ENCODE measurements at places on chromosomes 4 and X.

GRCh38 chrX:131330735-131331134, 41.6 kb upstream of the IGSF1 start:
- no peak for DNase-seq

DNA sequence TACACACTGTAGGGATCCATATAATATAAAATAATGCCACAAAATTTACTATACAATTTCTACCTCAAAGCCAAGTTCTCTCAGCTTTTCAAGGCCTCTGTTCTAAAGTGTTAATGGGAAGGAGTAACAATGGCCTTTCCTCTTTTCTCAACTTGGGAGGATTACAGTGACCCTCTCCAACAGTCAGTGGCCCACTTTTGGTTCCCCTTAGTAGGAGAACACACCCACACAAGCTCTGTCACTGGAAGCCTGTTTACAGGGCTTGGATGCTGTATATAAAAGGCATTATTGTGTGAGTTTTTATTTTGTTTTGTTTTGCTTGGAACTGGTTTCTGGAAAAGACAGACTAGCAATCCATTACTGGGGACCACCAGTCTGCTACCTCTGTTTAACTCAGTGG, 1.8 kb downstream of the ARHGEF6 start:
- no peak for DNase-seq

DNA sequence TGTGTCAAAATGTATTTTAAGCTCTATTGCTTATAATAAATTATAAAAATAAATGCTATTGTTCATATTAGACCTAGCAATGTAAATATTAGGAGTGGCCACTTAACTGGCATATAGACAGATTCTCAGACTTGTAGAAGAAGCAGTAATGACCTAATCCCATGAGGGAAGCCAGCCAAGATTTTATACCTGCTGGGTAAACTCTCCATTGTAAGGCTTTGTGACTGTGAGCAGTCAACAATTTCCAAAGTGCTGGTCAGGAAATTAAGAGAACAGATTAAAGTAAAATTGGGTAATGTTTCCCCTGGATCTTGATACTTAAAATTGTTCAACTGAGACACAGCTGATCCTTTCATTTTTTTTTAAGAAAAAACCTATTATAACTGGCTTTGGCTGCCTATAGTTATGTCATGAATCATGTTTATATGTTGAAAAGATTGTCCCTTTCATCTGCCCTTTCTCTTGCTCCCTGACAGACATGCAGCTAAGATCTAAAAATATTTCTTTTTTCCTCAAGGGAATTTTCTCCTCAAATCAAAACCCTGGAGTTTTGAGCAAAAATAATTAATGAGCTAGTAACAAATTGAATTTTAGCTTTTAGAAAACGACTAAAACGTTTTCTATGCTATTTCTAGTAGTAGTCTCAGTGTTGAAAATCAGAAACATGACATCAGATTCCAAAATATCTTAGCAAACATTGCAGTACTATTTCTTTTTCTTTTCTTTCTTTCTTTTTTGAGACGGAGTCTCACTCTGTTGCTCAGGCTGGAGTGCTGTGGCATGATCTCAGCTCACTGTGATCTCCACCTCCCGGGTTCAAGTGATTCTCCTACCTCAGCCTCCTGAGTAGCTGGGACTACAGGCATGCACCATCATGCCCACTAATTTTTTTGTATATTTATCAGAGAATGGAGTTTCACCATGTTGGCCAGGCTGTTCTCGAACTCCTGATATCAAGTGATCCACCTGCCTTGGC, 77.9 kb downstream of the ADGRL3 start:
- DNase-seq: no peak

DNA sequence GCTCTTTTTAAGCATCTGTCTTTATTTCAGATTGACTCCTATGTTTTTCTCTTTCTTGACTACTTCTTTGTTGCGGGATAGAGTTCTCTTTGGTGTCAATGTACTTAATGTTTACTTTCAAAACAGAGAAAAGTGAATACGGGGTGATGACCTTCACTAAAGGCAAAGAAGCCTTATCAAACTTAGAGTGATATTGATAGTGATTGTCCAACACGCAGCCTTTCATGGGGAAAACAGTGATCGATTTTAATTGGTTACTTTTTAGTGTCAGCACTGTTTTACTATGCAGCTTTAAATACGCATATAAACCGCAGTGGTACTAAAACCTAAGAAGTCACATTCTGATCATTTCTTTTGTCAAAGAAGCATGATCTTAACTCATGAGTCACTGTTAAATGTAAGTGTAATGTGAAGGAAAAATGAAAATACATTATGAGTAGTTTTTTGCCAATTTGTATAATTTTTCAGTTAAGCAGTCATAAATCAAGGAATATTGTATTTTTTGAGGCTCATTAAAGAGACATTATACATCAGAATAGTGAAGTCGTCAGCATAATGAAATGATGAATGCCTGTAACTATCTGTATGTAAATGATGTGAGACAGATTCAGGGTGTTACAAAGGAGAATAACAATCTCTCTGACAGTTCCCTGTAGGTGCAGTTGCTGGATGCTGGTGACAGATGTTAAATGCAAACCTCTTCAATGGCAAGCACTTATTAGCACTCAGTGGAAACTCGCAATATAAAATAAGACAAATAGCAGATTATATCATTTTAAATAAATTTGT, 2082.8 kb upstream of the TENM3 start:
- no peak for DNase-seq

- no peak for DNase-seq
These were observed 185.1 kb downstream of the ARHGAP6 start for GRCh38 chrX:11480626-11481025.

- no peak for DNase-seq
These were observed 562.8 kb downstream of the FSTL5 start for GRCh38 chr4:161601011-161601410.

GRCh38 chr4:152417673-152418072, 118.2 kb downstream of the FBXW7 start:
- no peak for DNase-seq

DNA sequence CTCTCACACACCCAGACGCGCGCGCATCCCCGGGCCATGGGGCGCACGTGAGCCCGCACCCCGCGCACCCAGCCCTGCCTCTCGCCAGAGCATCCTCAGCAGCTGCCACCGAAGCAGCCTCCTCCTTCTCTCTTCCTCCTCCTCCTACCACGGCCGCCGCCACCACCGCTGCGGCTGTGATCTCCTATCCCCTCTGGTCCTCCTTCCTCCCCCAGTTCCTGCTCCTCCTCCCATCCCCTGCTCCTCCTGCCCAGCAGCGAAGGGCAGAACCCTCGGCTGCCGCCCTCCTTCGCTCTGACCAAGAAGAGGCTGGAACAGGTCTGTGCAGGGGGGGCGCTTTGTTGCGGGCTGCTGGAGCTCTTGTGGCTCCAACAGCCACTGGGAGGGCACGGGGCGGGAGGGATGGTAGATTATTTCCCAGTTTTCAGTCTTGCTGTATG, 148.7 kb upstream of the CHRDL1 start:
- no peak for DNase-seq

DNA sequence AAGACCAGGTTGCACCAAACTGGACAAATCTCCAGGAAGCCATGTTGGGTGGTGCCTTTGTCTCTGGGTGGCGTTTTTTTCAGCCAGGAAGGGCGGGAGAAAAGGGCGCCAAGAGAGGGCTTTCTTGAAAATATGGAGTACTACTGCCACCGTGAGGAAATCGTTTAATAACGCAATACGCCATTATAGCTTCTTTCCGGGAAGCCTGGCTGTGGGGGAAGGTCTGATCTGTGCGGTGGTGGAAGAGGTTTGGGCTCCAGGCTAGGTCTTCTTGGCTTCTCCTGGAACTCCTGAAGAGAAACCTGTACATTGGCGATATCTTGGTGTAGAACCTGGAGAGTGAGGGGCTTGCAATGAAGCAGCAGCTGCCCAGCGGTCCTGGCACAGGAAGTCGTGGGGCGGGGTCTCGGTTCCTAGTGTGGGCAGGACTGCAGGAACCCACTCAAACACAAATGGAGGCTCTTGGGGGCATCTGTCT, 202.7 kb downstream of the OR13H1 start:
- no peak for DNase-seq

DNA sequence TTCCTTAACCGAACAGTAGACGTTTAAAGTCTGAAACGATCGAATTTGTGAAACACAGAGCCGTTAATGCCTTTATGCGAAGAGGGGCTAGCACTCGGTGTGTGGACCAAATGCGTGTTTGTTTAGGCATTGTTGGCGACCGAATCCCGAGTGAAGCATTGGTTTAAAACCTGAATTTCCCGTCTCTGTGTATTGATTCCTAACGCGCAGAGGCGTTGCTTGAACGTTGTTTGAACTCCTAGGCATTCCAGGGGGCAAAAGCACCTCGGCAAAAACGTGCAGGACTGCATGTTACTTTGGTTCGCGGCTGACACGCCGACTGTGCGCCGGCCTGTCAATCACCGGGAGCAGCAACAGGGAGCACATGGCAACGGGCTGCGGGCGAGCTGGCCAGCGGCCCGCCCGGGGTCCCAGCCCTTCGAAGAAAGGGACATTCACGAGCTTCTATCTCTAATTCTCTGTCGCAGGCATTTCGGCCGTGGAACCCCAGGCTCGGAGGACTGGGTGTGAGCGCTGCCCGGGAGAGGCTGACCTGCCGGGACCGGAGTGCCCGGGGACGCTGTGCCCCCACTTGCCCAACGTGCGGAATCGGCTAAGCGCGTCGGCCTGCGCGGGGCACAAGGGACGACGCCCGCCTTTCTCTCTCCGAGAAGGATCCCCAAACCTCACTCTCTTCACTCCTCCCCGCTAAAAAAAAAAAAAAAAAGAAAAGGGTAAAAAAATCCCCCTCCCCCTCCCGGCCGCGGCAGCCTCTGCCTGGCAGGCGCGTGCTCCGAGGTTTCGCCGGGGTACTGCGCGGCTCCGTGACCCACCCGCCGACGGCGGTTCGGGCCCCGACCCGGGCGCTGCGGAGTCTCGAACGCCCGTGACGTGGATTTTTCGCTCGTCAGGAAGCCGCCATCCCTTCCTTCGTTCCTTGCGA, 810 bp downstream of the SPRY1 start:
- DNase-seq: no peak

All from cortex of kidney (tissue), 1 donor.